ENCODE measurements at places on chromosomes 5 and 9.

DNA sequence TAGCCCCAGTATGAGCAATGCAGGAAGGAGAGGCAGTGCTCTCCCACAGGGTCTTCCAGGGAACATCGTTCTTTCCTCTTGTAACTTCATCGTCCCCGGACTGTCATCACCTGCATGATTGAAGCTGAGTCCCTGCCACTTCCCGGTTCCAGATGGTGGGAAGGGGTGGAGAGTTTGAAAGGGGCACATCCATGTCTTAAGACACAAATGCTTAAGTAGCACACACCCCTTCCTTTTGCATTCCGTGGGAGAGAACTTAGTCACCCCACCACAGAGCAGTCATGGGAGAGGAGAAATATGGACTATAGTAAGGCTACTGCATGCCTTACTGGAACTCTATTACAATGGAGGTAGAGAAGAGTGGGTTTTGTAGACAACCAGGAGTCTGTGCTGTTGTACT, 165.3 kb upstream of the GAS1 start:
- DNase-seq, result no peak

GRCh38 chr9:4530375-4530774, 40.1 kb downstream of the SLC1A1 start:
- no peak for DNase-seq

DNA sequence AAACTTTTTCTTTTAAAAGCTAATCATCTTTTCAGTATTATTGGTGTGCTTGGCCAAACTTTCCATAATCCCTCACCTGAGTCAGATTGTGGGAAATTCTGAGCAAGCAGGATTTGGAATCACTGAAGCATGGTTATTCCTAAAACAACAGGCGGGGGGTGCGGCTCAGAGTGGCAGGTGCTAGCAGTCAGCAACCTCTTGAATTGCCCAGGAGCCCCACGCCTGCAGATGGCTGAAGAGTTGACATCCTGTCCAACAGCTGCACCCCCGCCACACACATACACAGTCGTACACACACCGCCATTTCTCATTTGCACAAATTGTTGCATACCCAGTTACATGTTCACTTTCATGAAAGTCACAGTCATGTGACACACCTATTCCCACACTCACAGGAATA, 96.6 kb downstream of the LHX2 start:
- no peak for DNase-seq

- DNase-seq, result peak; percentile 94
Measured at GRCh38 chr9:91197232-91198181, 164.2 kb downstream of the AUH start.

- DNase-seq, result no peak
Measured at GRCh38 chr5:60929024-60929423, 15.8 kb downstream of the ERCC8 start.

- no peak for DNase-seq
Measured at GRCh38 chr9:106616851-106617345, 246.1 kb upstream of the ZNF462 start.

DNA sequence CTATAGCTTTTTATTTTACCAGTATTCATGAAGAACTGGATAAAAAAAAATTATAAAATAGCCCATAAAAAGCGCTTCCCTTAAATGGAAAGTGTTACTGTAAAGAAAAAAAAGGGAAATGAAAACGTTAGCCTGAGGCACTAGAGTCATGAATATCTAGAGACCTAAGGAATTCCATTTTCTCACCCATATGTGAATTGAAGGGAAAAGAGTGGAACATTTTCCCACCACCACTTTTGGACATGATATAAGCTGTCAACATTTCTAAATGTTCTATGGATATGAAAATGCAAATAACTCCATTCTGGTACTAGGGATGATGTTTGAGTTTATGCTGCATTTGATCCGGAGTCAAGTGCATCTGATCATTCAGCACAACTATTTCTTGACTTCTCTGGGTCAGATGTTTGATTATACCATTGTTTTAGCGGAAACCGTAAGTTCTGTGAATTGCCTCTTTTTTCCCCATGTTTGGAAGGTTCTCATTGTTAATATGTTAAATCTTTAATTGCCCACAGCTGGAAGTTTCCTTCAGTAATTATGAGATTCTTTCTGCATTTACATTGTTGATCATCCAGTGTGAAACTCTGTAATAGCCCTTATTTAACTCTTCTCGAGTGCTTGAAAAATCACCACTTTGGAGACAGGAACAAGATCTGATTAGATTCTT, 467.4 kb upstream of the SEMA6A start:
- DNase-seq, result no peak

DNA sequence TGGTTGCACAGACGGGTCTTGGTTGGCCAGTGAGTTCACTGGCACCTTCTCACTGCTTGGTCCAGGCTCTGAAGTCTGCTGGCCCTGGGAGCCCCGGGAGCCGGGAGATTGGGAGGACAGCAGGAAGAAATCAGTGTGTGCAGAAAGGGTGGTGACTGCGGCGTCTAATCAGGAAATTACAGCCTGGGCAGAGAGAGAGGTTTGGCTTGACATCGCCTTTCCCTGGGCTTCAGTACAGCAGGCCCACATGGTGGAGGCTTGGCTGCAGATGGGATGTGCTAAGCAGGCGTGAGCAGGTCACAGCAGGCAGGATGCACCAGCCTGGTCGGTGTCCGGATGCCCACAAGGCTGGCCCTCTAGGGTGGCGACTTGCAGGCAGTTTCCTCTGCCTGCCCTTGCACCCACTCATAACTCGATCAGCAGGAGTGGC, 17.2 kb downstream of the PITX1 start:
- no peak for DNase-seq

DNA sequence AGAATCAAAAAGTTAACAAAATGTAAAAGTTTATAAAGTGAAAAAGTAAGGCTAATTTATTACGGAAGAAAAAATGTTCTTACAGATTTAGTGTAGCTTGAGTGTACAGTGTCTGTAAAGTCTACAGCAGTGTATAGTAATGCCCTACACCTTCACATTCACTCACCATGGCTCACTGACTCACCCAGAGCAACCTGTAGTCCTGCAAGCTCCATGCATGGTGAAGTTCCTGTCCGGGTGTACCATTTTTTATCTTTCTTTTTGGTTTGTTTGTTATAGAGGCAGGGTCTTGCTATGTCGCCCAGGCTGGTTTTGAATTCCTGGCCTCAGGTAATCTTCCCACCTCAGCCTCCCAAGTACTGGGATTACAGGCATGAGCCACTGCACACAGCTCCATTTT, 93.6 kb downstream of the MED27 start:
- DNase-seq, result no peak

- no peak for DNase-seq
Measured at GRCh38 chr9:120583958-120584369, 4.0 kb upstream of the CDK5RAP2 start.

- no peak for DNase-seq
Measured at GRCh38 chr9:105373723-105374122, 74.1 kb upstream of the FSD1L start.

DNA sequence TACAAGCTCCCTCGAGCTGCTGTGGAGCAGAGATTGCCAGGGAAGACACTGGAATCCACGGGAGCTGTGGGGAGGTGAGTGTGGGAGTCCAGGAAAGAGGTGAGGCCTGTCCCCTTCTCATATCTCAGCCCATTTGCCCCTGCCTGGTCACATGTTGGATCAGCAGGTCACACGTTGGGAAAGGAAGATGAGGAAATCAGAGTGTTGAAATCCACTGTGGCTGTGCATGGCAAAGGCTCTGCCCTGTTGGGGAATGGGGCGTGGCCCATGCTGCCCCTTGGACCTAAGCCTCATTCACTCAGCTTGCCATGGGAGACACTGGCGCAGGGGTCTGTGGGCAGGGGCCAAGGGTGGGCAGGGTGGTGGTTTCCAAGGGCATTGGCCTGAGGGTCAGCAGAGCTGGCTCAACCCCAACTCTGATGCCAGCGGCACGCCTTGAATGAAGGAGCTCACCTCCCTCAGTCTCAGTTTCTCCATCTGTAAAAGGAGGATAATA, 85.4 kb upstream of the CPEB4 start:
- no peak for DNase-seq

- DNase-seq, result no peak
Measured at GRCh38 chr5:138565100-138565821, 9.9 kb downstream of the HSPA9 start.

DNA sequence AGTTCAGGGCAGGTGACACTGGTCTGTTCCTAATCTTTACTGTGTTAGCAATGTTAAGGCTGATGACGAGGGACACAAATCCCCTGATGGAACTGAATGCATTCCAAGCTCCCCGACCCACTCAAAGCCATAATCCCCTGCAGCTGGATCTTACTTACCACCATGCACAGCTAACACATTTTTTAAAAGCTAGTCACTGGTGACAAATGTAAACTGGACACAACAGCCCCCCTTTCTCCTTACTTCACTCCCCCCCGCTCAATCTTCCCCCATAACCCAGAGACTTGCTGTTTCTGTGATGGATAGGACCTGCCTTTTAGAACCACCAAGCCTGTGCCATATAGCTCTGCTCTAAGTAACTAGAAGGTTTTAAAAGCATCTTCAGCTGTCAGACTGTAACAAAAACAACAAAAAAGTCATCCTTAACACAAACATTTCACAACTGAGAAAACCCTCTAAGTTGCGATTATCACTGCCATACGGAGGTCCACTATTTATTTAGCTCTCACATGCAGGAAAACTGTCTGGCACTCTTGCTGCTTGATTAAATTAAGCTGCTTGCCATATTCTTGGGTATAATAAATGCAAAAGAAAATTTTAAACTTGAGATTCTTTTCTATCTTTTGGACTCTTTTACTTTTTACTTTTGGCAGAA, 44.4 kb downstream of the BNC2 start:
- no peak for DNase-seq

- no peak for DNase-seq
Measured at GRCh38 chr5:79560771-79561524, 47.0 kb upstream of the HOMER1 start.

GRCh38 chr5:2207109-2207399, 324.3 kb upstream of the IRX4 start:
- no peak for DNase-seq

- no peak for DNase-seq
Measured at GRCh38 chr9:113220467-113221002, 542 bp downstream of the FKBP15 start.

DNA sequence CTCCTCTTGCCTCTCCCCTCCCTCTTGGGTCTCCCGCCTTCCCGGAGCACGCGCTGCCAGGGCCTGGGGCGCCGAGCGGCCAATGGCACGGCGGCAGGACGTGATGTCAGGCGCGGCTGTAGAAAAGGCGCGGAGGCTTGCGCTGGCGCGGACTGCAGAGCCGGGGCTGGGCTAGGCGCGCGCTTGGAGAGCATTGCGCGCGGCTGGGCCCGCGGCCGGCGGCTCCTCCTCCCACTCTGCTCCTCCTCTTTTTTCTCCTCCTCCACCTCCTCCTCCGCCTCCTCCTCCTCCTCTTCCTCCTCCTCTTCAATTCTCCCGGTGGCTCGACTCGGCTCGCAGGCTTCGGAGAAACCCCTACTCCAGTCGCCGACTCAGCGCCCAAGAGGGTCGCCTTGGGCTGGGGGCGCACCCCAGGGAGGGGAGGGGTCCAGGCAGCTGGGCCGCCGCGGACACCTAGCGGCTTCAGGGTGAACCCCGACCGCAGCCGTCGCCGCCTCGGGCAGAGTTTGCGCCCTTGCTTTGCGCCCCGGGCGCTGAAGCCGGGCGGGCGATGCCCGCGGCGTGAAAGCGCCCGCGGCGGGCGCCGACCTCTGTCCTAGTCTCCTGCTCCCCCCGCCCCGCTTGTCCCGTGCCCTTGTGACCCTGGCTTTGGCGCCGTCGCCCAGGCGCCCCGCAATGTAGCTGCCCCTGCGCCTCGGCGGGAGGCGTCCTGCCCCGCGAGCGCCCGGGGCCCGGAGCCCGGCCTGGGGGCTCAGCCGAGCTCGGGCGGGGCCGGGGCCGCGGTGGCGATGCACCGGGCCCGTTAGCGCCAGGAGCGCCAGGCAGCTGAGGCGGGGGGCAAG, at the start of gene LHX2:
LHX2 (plus strand) TSS at position 309 of the 842 bp plus-strand sequence. CDS start 581 bp downstream, outside the sequence.
- peak; percentile 31 for DNase-seq

- DNase-seq, result no peak
Measured at GRCh38 chr9:86459191-86459590, 105.0 kb upstream of the TUT7 start.

DNA sequence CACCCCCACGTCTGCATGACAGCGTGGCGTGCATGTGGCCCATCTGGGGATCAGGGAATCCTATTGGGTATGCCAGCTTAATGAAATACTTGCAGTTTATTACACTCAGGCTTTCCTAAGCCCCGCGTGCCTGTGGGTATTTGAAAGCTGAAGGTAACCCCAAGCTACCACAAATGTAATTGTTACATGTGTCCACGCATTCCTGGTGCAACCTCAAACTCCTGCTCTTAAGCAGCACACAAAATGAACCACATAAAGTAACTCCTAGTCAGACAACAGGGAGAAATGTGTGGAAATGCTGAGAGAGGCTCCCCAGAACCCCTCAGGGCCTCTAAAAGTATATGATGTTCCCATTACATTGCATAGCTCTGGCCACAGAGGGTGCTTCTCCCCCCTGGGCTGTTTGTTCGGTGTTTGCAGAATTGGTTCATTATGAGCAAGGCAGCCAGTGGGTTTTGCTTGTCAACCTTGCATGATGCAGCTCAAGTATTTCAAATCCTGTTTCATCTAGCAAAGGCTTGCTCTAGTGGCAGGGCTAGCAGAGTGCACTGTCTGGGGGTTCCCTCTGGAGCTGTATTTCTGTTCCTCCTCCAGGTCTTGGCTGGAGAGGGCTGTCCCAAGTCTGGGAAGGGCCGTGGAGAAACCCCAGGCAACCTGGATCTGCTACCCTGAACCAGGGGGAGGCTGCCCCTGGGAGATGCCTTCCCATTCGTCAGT, 1.8 kb upstream of the DCANP1 start:
- DNase-seq, result no peak

GRCh38 chr9:134167530-134167931, 3.2 kb upstream of the RNU6ATAC start:
- DNase-seq, result no peak

DNA sequence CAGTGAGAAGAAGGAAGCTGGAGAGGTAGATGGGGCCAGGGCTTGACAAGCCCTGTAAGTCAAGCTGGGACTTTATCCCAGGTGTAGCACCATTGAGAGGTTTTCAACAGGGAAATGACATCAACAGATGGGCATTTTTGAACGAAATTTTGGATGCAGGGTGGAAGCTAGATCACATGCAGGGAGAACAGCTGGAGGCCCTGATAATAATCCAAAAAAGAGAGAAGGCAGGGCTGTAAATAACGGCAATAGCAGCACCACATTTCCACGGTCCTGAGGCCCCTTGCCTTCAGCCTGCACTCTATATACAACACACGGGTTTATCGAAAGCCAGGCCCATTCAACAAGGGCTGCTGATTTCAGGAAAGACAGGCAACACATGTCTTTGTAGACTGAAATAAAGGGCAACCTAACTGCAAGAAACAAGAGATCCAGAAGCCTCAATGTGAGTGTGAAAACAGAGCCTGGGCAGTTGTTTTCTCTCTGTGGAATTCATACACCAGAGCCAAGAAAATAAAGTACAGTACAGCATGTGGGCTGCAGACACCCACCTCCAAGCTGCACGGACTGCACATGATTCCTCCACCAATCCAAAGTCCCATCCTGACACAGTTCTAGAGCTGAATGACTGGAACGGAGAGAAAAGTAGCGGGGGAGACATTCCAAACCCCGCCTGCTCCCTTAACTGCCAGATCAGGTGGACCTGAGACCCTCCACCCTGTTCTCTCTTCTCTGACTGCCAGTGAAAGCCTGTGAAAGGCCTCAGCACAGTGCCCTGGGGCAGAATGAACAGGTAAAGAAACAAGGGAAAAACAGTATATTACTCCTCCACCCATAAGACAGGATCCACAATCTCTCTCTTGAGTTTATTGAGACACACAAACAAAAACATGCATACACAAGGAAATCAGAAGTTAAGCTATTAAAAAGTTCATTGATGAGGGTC, 36.3 kb downstream of the KLHL3 start:
- no peak for DNase-seq

All from forelimb muscle (tissue), 1 donor.